ENCODE measurements at places on chromosomes 11 and 22.

DNA sequence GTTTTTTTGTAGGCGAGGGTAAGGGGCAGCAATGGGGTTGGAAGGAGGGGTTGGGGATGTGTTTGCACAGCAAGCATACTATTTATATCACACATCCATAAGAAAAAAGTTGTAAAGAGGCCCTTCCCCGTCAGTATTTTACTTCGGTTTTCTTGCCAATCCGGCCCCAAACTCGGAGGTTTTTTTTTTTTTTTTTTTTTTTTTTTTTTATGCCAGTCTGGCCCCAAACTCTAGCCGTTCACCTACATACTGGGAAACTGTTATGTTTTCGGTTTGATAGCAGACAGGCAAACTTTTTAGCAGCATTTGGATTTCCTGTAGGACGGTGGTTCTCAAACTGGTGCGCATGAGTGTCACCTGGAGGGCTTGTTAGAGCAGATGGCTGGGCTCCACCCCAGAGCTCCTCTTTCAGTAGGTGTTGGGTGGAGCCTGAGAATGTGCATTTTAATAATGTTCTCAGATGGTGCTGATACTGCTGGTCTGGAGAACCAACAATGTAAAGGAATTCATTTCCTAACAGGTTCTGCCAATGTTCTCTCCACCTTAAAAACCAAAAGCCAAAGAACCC lies 76.5 kb upstream of the ZBED5 start:
- no peak for DNase-seq

DNA sequence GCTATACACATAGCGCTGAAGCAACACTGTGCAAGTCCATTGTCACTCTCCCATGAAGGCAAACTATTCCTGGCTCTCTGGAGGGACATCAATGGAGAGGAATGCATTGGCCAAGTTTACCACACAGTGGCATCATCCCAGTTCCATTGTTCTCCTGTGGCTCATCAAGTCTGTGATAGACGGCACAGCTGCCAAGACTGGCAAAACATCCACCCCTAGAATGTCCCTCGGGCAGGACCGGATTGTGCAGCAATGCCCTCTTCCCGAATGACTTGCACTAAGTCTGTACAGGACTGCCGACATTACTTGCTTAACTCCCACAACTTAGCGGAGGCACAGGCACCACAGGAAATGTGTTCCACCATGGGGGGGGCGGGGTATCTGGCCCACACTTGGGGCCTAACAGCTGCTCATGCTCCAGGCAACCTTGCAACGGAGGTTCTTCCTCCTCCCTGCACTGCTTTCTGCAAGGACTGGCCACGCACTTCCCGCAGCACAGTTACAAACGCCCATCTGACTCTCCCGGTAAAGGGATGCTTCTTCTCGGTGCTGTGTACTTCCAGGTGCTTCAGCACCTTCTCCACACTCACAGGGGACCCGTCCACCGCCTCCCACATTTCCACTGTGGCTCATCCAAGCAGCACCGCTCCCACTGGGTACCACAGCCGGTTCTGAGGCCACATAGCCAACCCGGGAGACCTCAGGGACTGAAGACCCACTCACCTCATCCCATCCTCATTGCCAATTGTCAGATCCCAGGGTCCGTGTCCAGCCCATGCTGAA lies 1309.6 kb upstream of the RAG2 start:
- no peak for DNase-seq

DNA sequence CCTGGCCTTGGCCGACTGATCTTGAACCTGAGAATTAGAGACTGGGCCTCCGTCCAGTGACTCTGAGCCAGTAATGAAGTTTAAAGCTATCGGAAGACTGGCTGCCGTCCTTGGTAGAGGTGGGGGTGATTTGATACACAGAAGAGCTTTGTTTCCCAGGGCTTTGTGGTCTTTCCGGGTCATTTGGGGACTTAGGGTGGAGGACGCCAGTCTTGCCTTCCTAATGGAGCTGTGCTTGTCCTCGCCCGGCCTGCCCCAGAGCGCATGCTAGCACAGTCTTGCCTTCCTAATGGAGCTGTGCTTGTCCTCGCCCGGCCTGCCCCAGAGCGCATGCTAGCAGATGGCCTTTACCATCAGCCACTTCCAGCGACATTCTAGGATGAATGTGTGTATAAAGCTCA lies 65.8 kb downstream of the ST3GAL4 start:
- no peak for DNase-seq

- no peak for DNase-seq
These were observed 5.9 kb upstream of the TCP11L1 start for GRCh38 chr11:33033493-33033892.

GRCh38 chr22:37520776-37521191 lies 1.6 kb upstream of the CARD10 start:
- DNase-seq: no peak

GRCh38 chr22:26489447-26490036 lies 5.9 kb downstream of the SRRD start:
- no peak for DNase-seq

DNA sequence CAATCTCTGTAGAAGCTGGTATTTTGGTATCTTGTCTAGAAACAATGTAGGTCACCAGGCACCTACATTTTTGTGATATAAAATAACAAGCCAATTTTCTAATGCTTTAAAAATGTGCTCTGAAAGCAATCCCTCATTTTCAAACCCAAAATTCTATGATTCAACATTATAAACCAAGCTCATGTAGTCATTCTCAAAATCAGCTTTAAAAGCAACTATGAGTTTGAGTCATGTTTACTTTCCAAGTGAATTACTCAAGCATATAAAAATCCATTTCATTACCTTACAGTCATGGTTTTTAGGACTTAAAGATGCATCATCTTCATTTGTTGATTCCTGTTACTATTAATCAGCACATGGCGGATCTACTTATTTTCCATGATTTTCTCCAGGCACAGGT lies 216.4 kb downstream of the GRM5 start:
- DNase-seq: no peak

DNA sequence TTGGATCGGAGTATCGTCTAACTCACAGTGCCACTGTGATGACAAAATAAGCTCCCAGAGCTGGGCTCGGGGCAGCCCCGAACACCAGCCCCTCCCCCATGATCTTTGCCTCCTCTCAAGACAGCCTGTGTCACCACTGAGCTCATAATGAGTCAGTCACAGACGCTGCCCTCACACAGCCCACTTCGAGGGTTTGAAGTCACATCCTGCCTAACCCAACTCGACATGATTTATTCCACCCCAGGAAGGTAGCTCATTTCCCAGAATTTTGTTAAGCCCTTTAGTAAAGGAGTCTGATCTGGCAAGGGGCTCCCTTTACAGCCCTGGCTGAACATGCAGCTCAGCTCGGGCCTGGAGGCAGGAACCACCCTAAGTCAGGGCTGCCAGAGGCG lies 22.8 kb downstream of the MYH9 start:
- DNase-seq: no peak

DNA sequence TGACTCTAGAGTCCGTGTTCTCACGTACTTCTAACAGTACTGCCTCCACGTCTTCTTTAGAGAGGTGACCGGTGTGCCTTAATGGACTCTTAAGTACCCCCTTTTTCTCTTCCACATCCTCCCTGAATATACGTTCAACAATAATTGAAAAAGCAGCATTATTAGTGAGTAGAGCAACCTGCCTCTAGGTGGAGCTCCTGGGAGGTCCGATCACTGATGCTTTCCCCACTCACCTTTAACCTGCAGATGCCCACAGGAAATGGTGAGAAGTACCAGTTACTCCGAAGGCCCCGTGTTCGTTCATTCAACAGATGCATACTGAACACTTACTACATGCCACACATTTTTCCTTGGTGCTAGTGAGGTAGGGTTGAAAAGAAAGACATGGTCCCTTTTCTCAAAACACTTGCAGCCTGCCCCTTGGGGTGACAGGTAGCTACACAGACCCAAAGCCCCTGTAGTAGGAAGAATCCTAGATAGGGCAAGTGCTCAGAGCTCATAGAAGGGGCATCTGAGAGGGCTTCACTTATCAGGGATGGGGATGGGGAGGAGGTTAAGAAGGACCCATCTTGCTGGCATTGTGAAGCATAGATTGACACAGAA lies 72.7 kb downstream of the FEZ1 start:
- DNase-seq: no peak

- no peak for DNase-seq
These were observed 19.0 kb upstream of the CABP7 start for GRCh38 chr22:29700900-29701154.

GRCh38 chr22:27107386-27107785 lies 450.0 kb downstream of the MIAT start:
- no peak for DNase-seq

DNA sequence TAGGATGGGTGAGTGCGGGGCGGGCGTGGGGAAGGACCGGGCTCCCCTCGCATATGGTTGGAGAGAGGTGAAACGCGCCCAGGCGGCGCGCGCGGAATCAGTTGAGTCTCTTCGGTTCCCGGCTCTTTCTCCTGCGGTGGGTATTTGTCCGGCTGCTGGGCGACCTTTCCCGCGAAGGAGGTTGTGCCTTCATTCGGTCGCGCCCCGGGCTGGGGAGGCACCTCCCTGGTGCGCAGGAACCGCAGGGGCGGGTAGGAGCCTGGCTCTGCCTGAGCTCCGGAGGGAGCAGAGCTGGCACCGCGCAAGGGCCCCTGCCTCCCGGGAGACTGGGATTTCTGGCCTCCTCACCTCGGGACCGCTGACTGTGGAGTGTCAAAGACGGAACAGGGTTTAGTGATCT lies 27.5 kb downstream of the SAA4 start:
- DNase-seq: no peak

DNA sequence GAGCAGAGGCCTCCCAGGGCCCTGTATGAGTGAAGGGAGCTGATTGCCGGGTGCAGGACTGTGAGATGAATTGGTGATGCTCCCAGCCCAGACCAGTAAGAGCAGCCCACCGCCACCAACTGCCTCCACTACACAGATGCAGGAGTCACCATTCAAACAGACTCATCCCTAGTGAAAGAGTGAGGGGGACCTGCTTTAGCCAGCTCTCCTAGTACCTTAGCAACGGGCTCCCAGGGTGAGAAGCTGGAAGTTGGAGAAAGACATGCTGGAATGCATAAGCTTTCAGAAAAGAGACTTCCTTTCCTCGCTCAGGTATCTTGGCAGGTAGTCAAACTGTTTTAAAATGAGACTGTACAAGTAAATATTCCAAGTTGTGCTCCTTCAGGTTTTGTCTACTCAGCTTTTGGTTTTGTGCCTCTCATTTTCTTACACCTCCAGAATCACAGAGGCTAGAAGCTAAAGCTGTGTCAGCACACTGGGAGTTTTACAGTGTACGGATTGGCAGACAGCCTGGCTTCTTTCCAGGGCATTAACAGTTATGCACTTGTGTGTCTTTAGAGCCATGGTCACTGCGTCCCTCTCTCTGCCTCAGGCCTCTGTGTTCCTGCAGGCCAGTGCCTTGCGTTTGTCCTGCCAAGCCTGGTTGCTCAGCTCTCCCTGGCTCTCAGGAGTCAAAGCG lies 146.2 kb downstream of the ATXN10 start:
- DNase-seq: no peak

DNA sequence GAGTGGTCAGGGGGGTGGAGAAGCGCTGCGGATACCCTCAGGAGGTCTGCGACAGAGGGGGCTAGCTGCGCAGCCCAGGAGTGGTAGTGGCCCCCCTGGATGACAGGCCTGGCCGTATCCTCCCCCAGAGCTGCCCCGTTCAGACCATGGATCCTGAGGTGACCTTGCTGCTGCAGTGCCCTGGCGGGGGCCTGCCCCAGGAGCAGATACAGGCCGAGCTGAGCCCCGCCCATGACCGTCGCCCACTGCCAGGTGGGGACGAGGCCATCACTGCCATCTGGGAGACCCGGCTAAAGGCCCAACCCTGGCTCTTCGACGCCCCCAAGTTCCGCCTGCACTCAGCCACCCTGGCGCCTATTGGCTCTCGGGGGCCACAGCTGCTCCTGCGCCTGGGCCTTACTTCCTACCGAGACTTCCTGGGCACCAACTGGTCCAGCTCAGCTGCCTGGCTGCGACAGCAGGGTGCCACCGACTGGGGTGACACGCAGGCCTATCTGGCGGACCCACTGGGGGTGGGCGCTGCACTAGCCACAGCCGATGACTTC lies 505 bp downstream of the NUDT22 start:
- DNase-seq: peak; percentile 54

GRCh38 chr11:73866586-73866996 lies 10.1 kb downstream of the COA4 start:
- DNase-seq: no peak

Data from NCI-H524 treated with DMSO at 0.1 percent for 48 hours (cell line).